HFF-Myc (cell line): ENCODE measurements at places on chromosomes 7 and 10.

GRCh38 chr7:99010281-99010680 lies 131.9 kb downstream of the TRRAP start:
- DNase-seq = no peak

DNA sequence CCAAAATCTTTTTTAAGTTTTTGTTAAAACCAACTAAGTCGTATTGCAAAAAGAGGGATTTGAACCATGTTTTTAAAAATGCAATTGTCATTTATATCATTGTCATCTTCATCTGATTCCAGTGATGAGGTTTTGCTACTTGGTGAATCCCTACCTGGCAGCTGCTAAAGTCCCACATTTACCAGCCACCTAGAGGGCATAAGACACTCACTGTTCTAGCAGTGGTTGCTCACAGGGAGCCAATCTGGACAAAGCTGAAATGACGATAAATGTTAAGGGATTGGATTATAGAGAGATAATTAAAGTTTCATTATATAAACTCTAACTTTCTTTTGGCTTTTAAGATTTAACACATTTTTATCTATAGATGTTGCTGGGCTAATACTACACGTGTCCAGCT lies 18.7 kb downstream of the KIFBP start:
- DNase-seq = no peak

DNA sequence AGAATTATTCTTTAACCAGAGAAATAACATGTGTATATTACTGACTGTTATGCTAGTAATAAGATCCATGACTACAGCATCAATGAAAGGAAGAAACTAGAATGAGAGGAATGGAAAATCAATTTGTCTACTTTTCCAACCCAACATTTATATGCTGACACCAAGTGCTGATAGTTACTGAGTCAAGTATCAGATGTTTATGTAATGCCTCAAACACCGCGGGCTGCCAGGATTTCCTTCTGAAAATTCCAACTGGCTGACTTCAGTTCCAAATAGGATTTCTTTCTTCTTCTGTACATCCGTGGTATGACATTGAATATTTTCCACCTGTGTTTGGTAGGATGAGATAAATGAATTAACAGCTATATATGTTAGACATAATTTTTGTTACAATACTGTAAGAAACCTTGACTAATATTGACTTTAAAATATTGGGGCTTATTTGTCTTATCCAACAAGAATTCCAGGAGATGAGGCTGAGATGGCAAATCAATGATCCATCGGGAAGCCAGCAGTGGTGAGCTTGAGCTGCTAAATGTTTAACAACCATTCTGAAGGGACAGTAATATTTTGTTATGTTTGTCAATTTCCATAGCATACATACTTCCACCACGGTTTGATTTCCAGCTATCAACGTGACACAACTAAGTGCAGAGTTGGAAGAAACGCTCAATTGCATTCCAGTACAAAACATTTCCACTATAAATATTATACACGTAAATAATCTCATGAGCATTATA lies 435.2 kb upstream of the AUTS2 start:
- no peak for DNase-seq

GRCh38 chr10:15262036-15262713 lies 93.7 kb upstream of the NMT2 start:
- DNase-seq = no peak

DNA sequence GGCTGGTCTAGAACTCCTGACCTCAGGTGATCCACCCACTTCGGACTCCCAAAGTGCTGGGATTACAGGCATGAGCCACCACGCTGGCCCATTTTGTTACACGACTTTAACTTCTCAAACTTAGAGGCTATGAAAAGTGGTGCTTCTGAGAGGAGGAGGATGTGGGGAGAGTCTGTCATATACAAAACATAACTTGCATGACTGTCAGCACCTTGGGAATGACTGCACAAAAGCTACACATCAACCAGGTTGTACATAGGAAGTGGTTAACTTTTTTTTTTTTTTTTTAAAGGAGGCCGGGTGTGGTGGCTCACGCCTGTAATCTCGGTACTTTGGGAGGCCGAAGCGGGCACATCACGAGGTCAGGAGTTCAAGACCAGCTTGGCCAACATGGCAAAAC lies 43.4 kb upstream of the GSDME start:
- no peak for DNase-seq
